Skeletal muscle cell (primary cell): ENCODE measurements at places on chromosomes 16 and 17.

- no peak for DNase-seq
Measured at GRCh38 chr17:47618410-47618809, 31.3 kb upstream of the KPNB1 start.

GRCh38 chr17:82017612-82018151 is 5.0 kb downstream of the CENPX start:
- no peak for DNase-seq

- no peak for DNase-seq
Measured at GRCh38 chr17:76198702-76199101, 41.6 kb downstream of the RNF157 start.

DNA sequence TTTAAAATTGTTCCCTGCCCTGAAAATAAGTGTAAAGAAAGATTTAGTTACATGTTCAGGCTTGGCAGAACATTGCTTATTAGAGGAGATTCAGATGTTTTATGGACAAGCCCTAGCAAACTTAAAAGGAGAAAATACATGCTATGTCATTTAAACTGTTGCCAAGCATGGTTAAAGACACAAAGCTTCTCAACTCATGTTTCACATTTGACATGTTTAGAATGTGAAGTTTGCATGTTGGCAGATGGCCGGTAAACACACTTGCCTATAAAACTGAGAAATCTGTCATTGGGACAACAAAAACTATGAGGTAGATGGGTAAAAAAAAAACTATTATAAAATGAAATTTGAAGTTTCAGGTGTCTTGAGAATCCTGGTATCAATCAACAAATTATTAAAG is 5.8 kb downstream of the KRTAP29-1 start:
- DNase-seq, result no peak

DNA sequence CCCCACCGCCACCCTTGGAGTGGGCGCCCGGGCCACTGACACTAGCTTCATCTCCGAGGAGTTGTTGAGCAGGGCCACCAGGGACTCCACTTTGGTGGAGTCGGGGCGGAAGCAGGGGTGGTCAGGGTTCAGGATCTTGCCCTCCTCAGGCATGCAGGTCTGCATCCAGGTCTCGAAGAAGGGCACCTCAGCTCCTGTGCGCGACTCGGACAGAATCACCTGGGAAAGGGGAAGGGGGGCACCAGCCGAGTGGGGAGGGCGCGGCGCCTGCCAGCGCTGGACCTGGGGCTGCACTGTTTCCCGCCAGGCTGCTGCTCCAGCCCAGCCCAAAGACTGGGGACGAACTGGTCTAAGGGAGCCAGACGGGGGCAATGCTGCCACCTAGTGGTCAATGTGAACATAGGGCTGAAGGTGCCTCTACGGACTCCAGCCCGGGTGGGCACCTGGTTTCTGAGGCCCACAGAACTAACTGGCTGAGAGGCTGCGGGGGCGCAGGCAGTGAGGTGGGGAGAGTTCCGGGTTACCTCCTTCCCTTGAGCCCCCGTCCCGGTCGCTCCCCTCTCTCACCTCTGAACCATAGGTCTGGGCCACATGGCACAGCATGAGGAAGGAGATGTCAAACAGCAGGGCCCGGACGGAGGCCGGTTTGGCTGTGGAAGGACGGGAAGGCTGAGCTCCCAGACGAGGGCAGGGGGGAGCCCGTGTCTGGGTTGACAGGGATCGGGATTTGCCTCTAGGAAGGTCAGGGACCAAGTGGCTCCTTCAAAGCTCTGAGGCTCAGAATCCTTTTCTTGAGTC is 11.8 kb downstream of the CSF3 start:
- no peak for DNase-seq

- DNase-seq, result no peak
Measured at GRCh38 chr16:61131447-61131846, 904.8 kb downstream of the CDH8 start.

- DNase-seq, result no peak
Measured at GRCh38 chr16:23252310-23252709, 49.8 kb upstream of the SCNN1B start.

DNA sequence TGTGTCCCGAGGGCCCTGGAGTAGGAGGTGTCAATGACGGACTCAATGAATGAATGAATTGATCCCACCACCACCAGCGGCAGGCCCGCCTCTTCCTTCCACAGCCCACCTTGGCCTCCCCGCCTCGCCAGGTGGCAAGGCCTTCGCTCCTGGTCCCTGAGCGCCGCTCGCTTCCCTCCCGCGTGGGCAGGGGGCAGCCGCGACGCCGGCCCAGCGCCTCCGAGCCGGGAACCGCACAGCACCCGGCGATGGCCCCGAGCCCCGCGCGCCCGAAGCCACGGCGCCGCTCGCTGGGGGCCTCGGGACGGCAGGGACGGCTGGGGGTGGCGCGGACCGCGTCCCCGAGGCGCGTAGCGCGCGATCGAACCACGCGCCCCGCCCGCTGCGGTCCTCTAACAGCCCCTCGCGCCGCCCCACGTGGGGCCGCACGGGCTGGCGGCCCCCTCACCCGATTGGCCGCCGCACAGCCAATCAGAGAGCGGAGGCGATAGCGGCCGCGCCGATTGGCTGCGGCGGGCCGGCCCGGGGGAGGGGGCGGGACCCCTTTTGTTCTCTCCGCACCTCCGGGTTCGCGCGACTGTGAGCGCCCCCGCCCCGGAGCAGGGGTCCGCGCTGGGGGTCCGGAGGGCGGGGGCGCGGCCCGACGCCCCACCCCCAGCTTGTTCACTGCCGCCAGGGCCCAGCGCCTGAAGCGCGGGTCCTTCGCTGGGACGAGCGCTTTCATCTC is 31.4 kb downstream of the ACTG1 start:
- no peak for DNase-seq

DNA sequence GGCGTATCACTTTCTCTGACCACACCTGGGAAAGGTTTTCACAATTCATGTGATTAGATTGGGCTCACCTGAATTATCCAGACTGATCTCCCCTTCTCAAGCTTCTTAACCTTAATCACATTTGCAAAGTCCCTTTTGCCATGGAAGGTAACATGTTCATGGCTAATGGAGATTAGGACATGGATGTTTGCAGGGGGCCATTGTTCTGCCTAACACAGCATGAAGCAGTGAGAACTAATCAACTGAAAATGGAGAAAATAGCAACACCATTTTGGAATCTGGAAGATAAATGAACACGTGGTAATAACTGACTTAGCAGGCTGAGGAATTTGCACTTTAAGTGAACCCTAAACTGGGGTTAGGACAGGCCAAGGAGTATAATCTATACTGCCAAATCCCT is 25.0 kb upstream of the SBK1 start:
- no peak for DNase-seq

- DNase-seq, result no peak
Measured at GRCh38 chr17:2263183-2264066, 40.2 kb downstream of the SMG6 start.
